ENCODE measurements at places on chromosomes 7 and 10.

DNA sequence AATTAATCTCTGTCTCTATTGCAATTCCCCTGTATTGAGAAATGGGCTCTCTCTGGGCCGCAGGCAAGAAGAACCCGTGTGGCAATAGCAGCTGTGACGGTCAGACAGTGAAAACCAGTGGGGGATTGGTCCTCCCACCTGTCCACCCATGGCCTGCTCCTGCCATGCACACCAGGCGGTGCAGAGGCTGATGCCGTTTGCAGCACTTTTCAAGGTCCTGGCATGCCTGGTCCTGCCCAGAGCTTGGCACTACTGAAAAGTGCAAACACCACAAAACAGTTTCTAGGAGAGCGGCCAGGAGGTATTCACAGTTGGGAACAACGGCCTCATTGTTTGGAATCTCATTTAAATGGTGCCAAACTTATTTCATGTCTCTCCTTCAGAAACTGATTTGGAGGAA lies 41.5 kb downstream of the PSPH start:
- DNase-seq: no peak

- DNase-seq: no peak
Observed at GRCh38 chr7:55060085-55060484, 41.3 kb downstream of the EGFR start.

DNA sequence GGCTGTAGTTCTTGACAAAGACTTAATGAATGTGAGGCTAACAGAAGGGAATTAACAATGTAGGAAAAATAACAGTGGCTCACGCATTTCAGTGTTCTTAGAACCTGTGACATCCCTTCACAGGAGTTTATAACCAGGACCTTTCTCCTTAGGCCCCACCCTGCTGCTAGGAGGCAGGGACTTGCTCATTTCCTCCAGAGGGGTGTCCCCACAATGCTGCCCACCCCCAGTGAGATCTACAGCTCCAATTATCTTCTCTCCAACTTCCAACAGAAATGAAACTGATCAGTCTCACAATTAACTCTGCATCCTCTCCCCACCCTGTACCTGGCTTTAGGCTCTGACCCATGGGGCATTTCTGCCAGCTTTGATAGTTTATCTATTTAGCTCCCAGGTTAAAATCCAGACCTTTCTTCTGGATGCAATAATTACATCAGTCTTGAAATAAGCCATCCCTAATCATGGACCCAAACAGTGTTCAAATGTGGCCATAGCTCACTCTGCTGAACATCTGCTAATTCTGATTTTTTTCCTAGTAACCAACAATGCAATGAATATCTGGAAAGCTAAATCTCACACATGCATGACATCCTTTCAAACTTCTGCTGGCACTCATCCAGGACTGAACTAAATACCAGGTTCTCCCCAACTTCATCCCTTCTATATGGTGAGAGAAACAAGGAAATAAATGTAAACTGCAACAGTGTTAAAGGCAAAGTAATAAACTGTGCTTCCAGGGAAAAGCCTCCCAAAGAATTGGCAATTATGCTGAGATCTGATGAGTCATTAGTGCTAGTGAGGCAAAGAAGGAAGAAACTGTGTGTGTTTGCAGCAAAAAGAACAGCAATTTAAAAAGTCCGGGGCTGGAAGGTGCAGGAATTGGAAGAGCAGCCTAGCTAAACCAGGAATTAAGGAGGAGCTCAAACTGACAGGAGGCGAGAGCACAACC lies 64.6 kb downstream of the HERPUD2 start:
- DNase-seq: no peak

GRCh38 chr10:44982496-44982895 lies 3.9 kb upstream of the DEPP1 start:
- no peak for DNase-seq

DNA sequence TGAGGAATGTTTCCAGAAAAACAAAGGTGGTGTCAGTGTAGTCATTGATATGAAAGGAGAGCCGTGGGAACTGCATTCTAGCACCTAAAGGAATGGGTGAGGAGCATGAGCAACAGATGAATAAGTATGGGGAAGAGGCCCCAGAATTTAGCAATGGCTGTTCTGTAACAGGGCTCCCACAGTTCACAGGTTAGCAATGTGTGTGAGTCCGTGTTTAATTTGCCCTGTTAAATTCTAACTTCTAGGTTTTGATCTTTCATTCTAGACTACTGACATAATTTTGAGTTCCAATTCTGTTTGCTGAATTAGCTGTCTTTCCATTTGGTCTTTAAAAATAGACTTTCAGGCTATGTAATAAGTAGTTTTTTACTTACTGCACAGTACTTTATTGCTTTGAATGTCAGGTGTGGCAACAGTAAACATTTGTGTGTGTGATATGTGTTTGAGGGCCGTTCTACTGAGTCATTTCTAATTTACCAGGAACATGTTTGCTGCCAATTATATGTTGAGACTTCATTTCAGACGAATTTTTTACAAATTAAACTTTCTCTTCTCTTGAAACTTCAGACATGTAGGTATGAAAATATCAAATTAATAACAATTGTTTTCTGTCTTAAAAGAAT lies 8.8 kb downstream of the STK17A start:
- no peak for DNase-seq

GRCh38 chr7:46534664-46535588 lies 613.9 kb upstream of the IGFBP3 start:
- no peak for DNase-seq

GRCh38 chr10:71713135-71714030 lies 6.2 kb downstream of the C10orf105 start:
- DNase-seq: no peak

DNA sequence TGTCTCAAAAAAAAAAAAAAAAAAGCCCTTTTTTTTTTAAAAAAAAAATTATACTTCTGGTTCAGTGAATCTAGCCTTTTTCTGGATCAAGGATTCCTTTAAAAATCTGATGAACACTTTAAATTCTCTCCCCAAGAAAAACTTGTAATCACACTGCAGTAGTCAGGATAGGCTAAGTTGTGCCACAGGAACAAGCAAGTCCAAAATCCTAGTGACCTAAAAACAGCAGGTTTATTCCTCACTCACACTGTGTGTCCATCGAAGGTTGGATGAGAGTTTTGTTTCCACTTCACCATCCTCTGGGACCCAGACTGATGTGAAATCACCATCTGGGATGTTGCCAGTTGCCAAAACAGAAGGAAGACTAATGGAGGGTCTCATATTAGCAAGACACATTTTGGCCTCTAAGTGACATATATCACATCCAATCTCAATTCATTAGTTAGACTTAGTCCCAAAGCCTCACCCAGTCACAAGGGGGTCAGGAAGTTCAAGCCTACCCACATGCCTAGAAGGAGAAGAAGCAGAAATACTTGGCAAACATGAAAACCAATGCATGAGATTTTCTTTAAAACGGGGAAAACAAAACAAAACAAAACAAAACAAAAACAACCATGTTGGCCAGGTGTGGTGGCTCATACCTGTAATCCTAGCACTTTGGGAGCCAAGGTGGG lies 32.7 kb downstream of the CYP17A1 start:
- DNase-seq: no peak

DNA sequence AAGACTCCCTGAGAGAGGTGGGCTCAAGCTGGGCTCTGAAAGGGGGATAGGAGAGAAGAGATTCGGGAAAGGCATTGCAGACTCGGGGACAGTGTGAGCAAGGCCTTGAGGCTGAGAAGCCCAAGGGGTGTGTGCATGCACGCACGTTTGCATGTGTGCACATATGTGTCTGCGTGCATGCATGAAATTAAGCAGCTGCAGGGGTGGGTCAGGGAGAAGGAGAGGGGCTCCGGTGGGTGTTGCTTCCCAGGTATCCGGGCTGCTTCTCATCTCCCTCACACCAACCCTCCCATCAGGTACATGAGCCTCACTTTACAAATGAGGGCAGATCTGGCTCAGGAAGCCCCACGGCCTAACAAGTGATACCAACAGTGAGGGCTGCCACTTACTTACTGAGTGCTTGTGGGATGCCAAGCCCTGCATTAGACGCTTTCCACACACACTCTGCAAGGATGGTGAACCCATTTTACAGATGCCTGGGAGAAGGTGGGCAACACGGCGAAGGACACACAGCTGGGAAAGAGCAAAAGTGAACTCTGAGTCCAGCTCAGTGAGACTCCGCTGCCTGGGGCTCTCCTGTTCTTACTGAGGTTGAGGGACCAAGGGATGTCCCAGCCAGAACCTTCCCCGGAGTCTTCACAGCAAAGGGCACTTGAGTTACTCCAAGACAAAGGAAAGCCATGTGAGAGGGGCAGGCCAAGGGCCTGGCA lies 26.4 kb downstream of the ZCCHC24 start:
- DNase-seq: no peak

GRCh38 chr10:43045631-43046287 lies 31.1 kb upstream of the RET start:
- DNase-seq: no peak

DNA sequence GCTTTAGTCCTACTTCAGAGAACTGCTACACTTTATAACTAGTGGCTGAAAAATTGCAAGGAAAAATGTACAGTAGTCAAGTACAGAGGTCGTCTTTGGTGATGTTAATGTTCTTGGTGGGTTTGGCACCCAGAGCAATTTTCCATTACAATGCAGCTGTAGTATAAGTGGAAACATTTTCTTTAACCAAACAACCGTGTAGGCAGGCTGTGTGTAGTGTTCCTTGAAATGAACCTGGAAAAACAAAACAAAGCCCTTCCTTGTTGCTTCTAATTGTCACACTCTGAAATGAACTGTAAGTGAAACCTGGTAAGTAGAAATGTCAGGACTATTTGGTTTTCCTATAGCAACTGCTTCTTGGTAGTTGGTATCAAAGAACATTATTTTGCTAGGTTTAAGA lies 256.9 kb downstream of the MDFIC start:
- no peak for DNase-seq
